ENCODE measurements at places on chromosomes 3 and 15. TPM values are rescaled to one million over a fixed set of nuclear protein-coding genes. Genes with fewer than 3 reads are reported as not detected.
A peak's percentile ranks its signal among the peaks of the same experiment; 100 is the strongest.

DNA sequence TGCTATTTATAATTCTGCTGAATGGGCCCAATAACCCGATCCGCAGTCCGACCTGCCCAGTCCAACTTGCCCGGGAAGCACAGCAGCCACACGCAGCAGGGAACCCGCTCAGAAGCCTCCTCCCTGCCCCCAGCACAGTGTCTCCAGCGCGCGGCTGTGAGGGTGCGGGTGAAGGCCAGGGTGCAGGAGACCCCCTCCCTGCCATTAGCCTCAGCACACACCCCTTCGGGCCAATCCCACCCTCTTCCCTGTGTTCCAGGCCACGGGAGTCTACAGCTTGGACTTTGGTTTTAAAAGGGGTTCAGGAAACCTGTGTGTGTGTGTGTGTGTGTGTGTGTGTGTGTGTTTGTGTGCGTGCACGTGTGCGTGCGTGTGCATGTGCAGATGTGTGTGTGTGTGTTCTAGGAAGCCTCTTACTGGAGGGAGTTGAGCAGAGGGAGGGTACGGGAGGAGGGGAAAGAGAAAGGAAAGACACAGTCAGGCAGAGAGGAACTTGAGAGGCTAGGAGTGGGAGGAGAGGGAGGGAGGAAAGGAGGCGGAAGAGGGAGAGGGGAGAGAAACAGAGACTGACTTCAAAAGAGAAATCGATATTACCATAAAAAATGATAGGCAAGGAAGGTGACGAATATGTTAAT is 34.2 kb downstream of the ATP2B2 start:
- H3K27me3 ChIP-seq = no peaks in the 10 kb centered on the region
- no peak overlapping the region for H3K4me3 ChIP-seq
- DNase-seq = no peak
- no peaks in the 10 kb centered on the region for H3K36me3 ChIP-seq
- no peak overlapping the region for H3K27ac ChIP-seq
- H3K4me1 ChIP-seq = no peaks in the 10 kb centered on the region

- no peak overlapping the region for H3K4me3 ChIP-seq
- peaks cover 15% of the 10 kb centered on the region for H3K36me3 ChIP-seq
- DNase-seq = no peak
- H3K27ac ChIP-seq = no peak overlapping the region
- no peaks in the 10 kb centered on the region for H3K27me3 ChIP-seq
Observed at GRCh38 chr3:15438983-15439382, 11.6 kb downstream of the EAF1 start.

GRCh38 chr3:182412066-182412465 is 381.2 kb upstream of the ATP11B start:
- DNase-seq = no peak
- no peak overlapping the region for H3K4me3 ChIP-seq
- H3K27me3 ChIP-seq = no peaks in the 10 kb centered on the region
- no peak overlapping the region for H3K27ac ChIP-seq

GRCh38 chr3:54355800-54356199 is 233.4 kb downstream of the CACNA2D3 start:
- DNase-seq = no peak
- H3K27me3 ChIP-seq = no peaks in the 10 kb centered on the region
- H3K27ac ChIP-seq = no peak overlapping the region
- H3K4me1 ChIP-seq = no peaks in the 10 kb centered on the region
- no peak overlapping the region for H3K4me3 ChIP-seq

DNA sequence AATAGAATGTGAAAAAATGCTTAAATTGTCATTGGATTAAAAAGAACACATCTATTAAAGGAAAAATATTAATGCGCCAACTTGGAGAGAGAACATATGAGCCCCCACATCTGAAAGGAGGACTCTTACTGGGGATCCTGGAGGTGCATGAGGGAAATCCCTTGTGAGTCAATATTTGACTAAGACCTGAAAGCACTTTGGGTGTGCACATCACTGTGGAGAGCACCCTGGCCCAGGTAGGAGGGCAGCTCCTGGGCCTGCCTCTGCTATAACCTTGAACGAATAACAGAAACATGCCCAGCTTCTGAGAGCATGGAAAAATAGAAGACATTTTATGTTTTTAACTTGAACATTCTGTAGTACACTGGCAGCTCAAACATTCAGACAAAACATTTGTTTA is 199.8 kb downstream of the GAP43 start:
- H3K4me3 ChIP-seq = no peak overlapping the region
- H3K27me3 ChIP-seq = no peaks in the 10 kb centered on the region
- no peaks in the 10 kb centered on the region for H3K4me1 ChIP-seq
- H3K27ac ChIP-seq = no peak overlapping the region
- no peaks in the 10 kb centered on the region for H3K36me3 ChIP-seq

- no peak overlapping the region for H3K27ac ChIP-seq
- no peaks in the 10 kb centered on the region for H3K36me3 ChIP-seq
- no peaks in the 10 kb centered on the region for H3K27me3 ChIP-seq
- H3K4me3 ChIP-seq = no peak overlapping the region
Observed at GRCh38 chr15:57354436-57355123, 21.7 kb upstream of the CGNL1 start.

DNA sequence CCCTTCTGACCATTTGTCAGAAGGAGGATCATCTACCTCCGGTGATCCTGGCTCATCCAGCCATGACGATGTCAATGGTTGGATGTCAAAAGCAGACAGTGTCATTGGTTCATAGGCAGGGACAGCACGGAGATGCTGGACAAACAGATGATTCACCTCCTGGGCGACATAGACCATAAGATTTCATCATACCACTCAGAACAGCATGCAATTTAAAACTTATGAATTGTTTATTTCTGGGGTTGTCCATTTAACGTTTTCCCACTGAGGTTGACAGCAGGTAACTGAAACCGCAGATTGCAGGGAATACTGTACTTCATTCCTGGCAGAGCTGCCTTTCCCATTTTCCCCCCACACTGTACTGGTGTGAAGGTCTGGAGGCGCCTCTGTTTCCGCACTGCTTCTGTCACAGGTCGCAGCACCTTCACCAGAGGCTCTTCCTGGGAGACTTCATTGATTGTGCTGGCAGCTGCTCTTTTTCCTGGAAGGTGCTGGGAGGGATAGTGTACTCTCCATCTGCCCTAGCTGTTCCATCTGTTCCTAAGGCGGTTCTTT is 32.5 kb upstream of the TMOD3 start:
- DNase-seq = no peak
- no peaks in the 10 kb centered on the region for H3K27me3 ChIP-seq
- H3K36me3 ChIP-seq = peaks cover 5% of the 10 kb centered on the region
- no peaks in the 10 kb centered on the region for H3K4me1 ChIP-seq
- H3K27ac ChIP-seq = no peak overlapping the region

- H3K27ac ChIP-seq = no peak overlapping the region
- no peak overlapping the region for H3K4me3 ChIP-seq
- H3K4me1 ChIP-seq = no peaks in the 10 kb centered on the region
- H3K36me3 ChIP-seq = no peaks in the 10 kb centered on the region
- H3K27me3 ChIP-seq = no peaks in the 10 kb centered on the region
Observed at GRCh38 chr15:67869701-67870100, 29.9 kb upstream of the RNU6-1 start.

- H3K4me3 ChIP-seq = no peak overlapping the region
- no peaks in the 10 kb centered on the region for H3K36me3 ChIP-seq
- no peak for DNase-seq
- no peaks in the 10 kb centered on the region for H3K4me1 ChIP-seq
- no peak overlapping the region for H3K27ac ChIP-seq
Observed at GRCh38 chr3:153349108-153349499, 187.1 kb downstream of the RAP2B start.

- H3K27me3 ChIP-seq = peaks cover 6% of the 10 kb centered on the region
- H3K4me3 ChIP-seq = no peak overlapping the region
- H3K36me3 ChIP-seq = no peaks in the 10 kb centered on the region
- H3K27ac ChIP-seq = no peak overlapping the region
- H3K4me1 ChIP-seq = no peaks in the 10 kb centered on the region
Observed at GRCh38 chr15:65845826-65846519, 23.3 kb upstream of the RAB11A start.

- DNase-seq = peak; percentile 67
- H3K36me3 ChIP-seq = peaks cover 4% of the 10 kb centered on the region
- no peaks in the 10 kb centered on the region for H3K27me3 ChIP-seq
- peak within 1 kb of the TSS; percentile 56 for H3K27ac ChIP-seq
- H3K4me3 ChIP-seq = peak within 1 kb of the TSS; percentile 86
Observed at GRCh38 chr15:43370975-43371974, at the start of the genes TUBGCP4 and ZSCAN29. TSS of gene TUBGCP4 (plus strand) at chr15:43371101. CDS start at chr15:43371355, 254 bp downstream. TSS of gene ZSCAN29 (minus strand) at chr15:43371043. CDS start at chr15:43369913, 1,130 bp downstream.

GRCh38 chr15:97875513-97876280 is 84.8 kb upstream of the ARRDC4 start:
- no peak overlapping the region for H3K4me3 ChIP-seq
- H3K4me1 ChIP-seq = no peaks in the 10 kb centered on the region
- no peaks in the 10 kb centered on the region for H3K36me3 ChIP-seq
- no peak for DNase-seq

DNA sequence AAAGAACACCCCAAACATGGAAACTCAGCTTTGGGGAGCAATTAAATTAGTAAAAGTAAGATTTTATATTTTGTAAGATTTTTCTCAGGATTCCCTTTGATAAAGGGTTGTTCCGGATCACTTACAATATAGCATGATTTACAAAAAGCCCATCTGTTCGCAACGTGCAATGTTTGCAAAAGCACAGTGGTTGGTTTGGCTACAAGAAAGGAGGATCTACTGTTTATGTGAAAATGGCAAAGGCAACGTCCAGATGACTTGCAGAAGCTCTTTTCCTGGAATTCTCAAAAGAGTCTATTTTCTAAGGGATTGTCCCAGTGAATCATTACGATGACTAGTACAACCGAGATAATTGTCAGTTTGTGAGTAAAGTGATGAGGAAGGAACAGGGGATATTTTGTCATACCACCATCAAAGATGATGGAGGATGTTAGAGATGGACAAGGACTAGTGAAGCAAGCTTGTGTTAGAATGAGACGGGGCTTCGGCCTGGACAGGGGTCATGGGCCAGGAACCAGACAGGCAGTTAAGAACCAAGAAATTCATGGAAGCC is 71.6 kb downstream of the CRYGS start:
- H3K27ac ChIP-seq = no peak overlapping the region
- H3K4me1 ChIP-seq = no peaks in the 10 kb centered on the region
- no peaks in the 10 kb centered on the region for H3K27me3 ChIP-seq
- H3K4me3 ChIP-seq = no peak overlapping the region

DNA sequence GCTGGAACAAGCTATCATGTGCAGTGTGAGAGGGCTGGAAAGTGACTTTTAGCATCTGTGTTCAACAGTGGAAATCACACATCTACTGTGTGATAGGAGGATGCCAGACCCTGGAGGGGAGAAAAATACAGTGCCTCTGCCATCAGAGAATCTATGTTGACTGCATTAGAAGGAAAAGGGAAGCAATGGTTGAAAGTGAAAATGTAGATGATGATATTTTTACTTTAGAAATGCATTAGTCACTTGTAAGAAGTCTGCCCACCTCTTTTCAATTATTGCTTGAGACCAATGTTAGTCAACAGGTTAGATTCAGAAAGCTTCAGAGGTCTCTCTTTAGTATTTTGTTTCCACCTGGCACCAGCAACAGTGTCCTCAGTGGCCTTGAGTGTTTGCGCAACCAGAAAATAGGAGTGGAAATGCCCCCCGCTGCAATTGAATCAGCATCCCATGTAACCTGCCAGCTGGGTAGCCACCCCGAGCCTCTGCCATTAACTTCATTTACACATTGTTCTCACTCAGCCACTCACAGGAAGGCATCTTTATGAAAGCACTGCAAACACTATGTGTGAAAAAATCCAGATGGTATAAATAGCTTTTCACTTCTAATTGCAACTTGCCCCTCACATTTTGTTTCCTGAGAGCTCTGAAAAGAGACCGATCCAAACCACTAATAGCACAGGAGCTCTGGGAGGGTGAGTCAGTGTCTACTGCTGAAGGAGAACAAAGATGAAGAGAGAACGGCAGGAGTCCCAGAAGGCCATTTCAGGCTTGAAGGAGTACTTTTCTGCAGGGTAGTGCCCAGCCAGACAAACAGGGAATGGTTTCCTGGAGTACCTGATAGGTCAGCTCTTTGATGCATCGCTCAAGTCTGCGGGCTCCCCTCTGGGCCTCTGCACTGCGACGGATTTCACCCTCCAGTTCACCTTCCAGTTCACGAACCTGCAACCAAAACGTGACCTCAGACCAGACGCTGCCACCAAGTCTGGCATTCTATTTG is 92.1 kb downstream of the HHLA2 start:
- H3K4me3 ChIP-seq = no peak overlapping the region
- no peaks in the 10 kb centered on the region for H3K36me3 ChIP-seq
- H3K27me3 ChIP-seq = no peaks in the 10 kb centered on the region

DNA sequence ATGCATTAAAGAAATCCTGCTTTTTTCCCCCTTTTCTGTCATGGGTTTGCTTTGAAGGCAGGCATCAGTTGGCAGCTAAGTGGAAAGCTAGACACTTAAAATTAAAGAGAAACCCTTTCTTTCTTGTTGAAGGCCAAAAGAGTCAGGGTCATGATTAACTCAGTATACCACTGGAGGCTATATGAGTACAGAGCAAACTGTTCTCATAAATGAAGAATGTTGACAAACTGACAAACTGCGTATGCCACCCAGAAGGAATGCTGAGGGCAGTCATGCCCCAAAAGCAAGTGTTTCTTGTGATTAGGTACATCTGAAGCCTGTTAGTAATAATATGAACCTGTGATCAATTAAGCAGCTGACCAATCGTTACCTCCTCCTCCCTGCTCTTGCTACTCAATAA is 43.6 kb upstream of the COL6A6 start:
- no peaks in the 10 kb centered on the region for H3K36me3 ChIP-seq
- DNase-seq = no peak
- no peak overlapping the region for H3K27ac ChIP-seq
- no peaks in the 10 kb centered on the region for H3K4me1 ChIP-seq

- H3K4me1 ChIP-seq = no peaks in the 10 kb centered on the region
- no peaks in the 10 kb centered on the region for H3K27me3 ChIP-seq
Observed at GRCh38 chr3:55006244-55006676, 78.4 kb upstream of the LRTM1 start.

- no peak overlapping the region for H3K4me3 ChIP-seq
- H3K4me1 ChIP-seq = no peaks in the 10 kb centered on the region
- no peaks in the 10 kb centered on the region for H3K36me3 ChIP-seq
- H3K27me3 ChIP-seq = no peaks in the 10 kb centered on the region
Observed at GRCh38 chr3:137217733-137218132, 259.9 kb downstream of the IL20RB start.

Gene CSPG4
- total RNA-seq = 0.06 TPM

Gene EPHB3
- 0.36 TPM for total RNA-seq

Gene TRPM1
- not detected for total RNA-seq

Gene NPRL2
- total RNA-seq = 48.8 TPM

Gene ARRDC4
- total RNA-seq = 2.1 TPM

Gene VEPH1
- not detected for total RNA-seq

Gene CERS3
- total RNA-seq = 3.5 TPM

Gene SIDT1
- total RNA-seq = 75.5 TPM

Gene AQR
- 45.7 TPM for total RNA-seq

Gene GOLGA8J
- not detected for total RNA-seq

Gene SERPINI2
- total RNA-seq = not detected

All from T-cell (primary cell).